ENCODE measurements at places on chromosomes 1 and 21.

- DNase-seq, result no peak
- H3K27me3 ChIP-seq, result peaks cover 2% of the 10 kb centered on the region
- H3K4me3 ChIP-seq, result no peak overlapping the region
- H3K4me1 ChIP-seq, result peaks cover 8% of the 10 kb centered on the region
- H3K36me3 ChIP-seq, result no peaks in the 10 kb centered on the region
Observed at GRCh38 chr1:230507666-230508402, 81.7 kb upstream of the PGBD5 start.

GRCh38 chr1:29959356-29959755 lies 723.0 kb downstream of the PTPRU start:
- no peaks in the 10 kb centered on the region for H3K36me3 ChIP-seq
- H3K4me1 ChIP-seq, result no peaks in the 10 kb centered on the region
- no peak overlapping the region for H3K4me3 ChIP-seq
- H3K27me3 ChIP-seq, result peaks cover 9% of the 10 kb centered on the region

DNA sequence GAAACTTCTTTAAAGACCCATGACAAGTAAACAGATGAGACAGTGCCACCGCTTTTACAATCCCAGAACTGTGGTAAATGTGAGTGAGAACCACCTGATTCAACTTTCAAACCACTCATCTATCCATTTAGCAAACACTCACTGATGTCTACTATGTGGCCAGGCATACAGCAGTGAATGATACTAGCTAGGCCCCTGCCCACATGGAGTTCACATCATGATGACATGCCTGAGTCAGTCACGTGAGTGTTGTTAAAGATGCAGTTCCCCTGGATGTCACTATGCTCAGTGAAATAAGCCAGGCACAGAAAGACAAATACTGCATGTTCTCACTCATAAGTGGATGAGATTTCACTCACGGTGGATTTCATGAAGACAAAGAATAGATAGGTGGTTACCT lies 28.4 kb downstream of the STX6 start:
- H3K4me1 ChIP-seq, result no peaks in the 10 kb centered on the region
- DNase-seq, result no peak
- H3K27me3 ChIP-seq, result no peaks in the 10 kb centered on the region
- H3K27ac ChIP-seq, result no peak overlapping the region
- no peak overlapping the region for H3K4me3 ChIP-seq

DNA sequence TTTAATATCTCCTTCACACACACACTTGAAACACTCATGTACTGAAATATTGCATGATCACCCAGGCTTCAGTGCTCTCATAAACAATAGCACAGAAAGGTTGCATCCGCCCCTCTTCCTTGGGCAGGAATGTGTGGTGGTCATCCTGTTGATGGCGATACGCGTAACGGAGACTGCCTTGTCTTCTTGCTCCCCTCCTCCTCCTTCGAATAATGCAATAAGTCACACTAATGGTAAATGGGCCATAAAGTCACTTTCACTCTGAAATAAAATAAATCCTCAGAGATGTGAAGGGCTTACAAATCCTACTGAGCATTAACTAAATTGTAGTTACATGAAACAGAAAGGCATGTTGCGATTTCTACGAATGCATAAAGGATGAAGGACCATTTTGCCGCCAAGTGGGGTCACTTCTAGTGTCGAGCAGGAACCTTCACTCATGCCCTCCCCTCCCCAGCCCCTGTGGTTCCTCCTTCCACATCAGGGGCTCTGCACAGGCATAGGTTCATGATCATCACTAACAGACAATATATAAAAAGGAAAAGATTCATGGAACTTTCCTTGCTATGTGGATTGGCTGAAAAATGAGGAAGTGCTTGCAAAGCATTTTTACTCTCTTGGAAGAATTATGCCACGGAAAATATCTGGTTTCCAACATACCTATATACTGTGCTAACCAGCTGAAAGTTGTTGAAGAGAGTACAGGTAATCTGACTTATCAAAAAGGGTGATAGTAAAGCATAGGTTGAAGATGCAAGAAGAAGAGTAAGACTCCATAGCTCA lies 1.2 kb upstream of the PGBD5 start:
- DNase-seq, result no peak
- peak overlapping the region; percentile 83 for H3K4me3 ChIP-seq
- H3K27ac ChIP-seq, result no peak overlapping the region

DNA sequence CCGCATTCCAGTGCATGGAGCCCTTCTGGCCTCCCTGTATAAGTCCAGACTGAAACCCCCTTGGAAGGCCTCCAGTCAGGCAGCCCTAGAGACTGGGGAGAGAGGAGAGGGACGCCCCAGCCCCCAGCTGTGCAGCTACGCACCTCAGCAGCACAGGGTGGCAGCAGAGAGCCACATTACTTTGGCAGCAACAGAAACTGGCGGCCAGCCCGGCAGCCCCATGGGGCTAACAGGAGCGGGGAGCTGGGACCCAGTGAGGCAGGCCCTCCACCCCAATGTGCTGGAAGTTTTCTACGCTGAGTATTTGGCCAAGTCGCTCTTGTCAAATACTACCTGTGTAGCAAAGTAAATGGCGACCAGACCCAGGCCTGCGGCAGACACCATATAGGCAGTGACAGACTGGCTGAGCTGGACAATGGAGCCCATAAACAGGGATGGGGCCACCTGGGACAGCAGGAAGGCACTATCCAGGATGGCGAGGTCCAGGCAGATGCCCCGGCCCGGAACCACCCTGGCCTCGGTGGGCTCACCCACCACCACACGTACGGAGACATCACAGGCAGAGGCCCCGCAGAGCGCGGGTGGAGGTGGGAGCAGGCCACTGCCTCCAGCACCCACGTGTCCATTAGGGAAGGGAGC lies 21.2 kb downstream of the SLC45A3 start:
- no peaks in the 10 kb centered on the region for H3K4me1 ChIP-seq
- DNase-seq, result peak; percentile 60
- H3K27ac ChIP-seq, result no peak overlapping the region
- H3K27me3 ChIP-seq, result peaks cover 3% of the 10 kb centered on the region
- H3K36me3 ChIP-seq, result no peaks in the 10 kb centered on the region

GRCh38 chr21:36747815-36748383 lies 49.0 kb downstream of the SIM2 start:
- H3K4me1 ChIP-seq, result peaks cover 19% of the 10 kb centered on the region
- DNase-seq, result peak; percentile 7
- H3K27ac ChIP-seq, result no peak overlapping the region
- H3K4me3 ChIP-seq, result peak overlapping the region; percentile 60
- peaks cover 24% of the 10 kb centered on the region for H3K27me3 ChIP-seq
- H3K36me3 ChIP-seq, result peaks cover 21% of the 10 kb centered on the region

GRCh38 chr1:94992863-94993563 lies 66.1 kb upstream of the CNN3 start:
- no peak overlapping the region for H3K4me3 ChIP-seq
- no peak overlapping the region for H3K27ac ChIP-seq
- H3K36me3 ChIP-seq, result no peaks in the 10 kb centered on the region
- no peaks in the 10 kb centered on the region for H3K27me3 ChIP-seq
- DNase-seq, result no peak

- no peak for DNase-seq
- no peaks in the 10 kb centered on the region for H3K36me3 ChIP-seq
- H3K27me3 ChIP-seq, result peaks cover 3% of the 10 kb centered on the region
Observed at GRCh38 chr1:221366495-221367110, 375.3 kb downstream of the DUSP10 start.
